ENCODE measurements at places on chromosomes 11 and 22. TPM values are rescaled to one million over a fixed set of nuclear protein-coding genes. Genes with fewer than 3 reads are reported as not detected.

OR51A4 gene
- not detected for total RNA-seq

HSCB gene
- total RNA-seq: 13.4 TPM

LDHAL6A gene
- total RNA-seq: not detected

DNA sequence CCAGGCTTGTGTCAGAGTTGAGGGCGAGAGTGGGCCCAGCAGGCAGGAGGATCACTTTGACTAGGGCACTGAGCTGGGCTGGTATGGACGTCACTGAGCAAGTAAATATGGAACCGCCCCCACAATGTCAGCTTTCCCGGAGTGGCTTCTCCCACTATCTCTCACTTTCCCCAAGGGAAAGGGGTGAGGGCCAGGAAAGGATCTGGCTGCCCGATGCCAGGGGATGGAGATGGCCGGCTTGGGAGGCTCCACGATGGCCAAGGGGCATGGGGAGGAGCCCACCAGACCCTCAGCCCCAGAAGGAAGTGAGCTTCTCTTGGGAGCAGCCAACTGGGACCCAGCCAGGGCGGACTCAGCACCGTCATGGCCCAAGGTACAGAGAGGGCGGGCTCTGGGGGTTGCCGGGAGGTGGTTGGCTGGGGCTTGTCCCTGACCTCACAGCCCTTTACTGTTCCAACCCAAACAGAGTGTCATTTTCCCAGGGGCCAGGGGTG is 8.7 kb downstream of the PRDM11 start:
- DNase-seq: no peak
- H3K4me3 ChIP-seq: no peak overlapping the region
- H3K4me1 ChIP-seq: peaks cover 22% of the 10 kb centered on the region
- no peaks in the 10 kb centered on the region for H3K27me3 ChIP-seq

DNA sequence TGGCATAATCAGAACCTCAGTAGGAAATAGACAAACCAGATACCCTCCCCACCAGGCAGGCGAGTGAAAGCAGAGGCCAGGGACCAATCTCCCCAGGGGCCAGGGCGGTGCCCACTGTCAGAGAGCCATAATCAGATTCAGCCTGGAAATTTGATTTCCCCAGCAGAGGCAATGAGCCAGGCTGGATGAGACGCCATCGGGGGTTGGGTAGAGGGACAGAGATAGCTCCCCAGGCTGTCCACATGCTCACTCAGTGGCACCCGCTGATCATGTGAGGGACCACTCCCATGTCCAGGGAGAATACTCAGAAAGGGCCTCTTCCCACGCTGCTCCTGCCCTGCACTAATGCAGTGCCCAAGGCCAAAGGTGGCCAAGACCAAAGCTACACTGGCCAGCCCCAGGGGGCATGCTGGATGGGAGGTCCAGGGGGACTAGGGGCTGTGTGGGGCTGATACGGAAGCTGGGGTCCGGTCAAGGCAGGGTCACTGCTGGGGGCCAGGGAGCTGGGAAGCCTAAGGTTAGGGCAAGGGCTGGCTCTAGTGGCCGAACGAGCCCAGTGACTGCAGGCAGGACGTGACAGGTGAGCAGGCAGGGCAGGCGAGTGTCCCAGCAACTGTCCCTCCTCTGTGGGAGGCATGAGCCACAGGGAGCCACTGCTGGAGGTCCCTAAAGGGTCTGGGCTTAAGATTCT is 19.8 kb downstream of the ARVCF start:
- H3K4me3 ChIP-seq: no peak overlapping the region
- no peaks in the 10 kb centered on the region for H3K27me3 ChIP-seq
- no peak for DNase-seq

All from lower lobe of right lung (tissue), 2 donors.